ENCODE measurements at places on chromosomes 12 and 14. TPM values are rescaled to one million over a fixed set of nuclear protein-coding genes. Genes with fewer than 3 reads are reported as not detected.

The KRT6B gene
- not detected for total RNA-seq

The LTB4R gene
- total RNA-seq = 3.7 TPM

The ULK1 gene
- 41.2 TPM for total RNA-seq

The RPL36AL gene
- 408 TPM for total RNA-seq

The PROX2 gene
- not detected for total RNA-seq

The TCP11L2 gene
- total RNA-seq = 2.5 TPM

The TAS2R14 gene
- 0.38 TPM for total RNA-seq

The RASAL1 gene
- total RNA-seq = 0.55 TPM

The RAD9B gene
- total RNA-seq = 0.11 TPM

The RBM23 gene
- 58.1 TPM for total RNA-seq

The HELB gene
- total RNA-seq = 0.90 TPM

All from A549 treated with RU486 at 1 μM for 4 hours (cell line).